ENCODE measurements at places on chromosomes 1 and 21.

- DNase-seq: peak; percentile 10
These were observed 123.3 kb upstream of the IFFO2 start for GRCh38 chr1:19079541-19080472.

GRCh38 chr1:109616391-109616790 is 3.0 kb downstream of the GNAT2 start:
- DNase-seq: no peak

DNA sequence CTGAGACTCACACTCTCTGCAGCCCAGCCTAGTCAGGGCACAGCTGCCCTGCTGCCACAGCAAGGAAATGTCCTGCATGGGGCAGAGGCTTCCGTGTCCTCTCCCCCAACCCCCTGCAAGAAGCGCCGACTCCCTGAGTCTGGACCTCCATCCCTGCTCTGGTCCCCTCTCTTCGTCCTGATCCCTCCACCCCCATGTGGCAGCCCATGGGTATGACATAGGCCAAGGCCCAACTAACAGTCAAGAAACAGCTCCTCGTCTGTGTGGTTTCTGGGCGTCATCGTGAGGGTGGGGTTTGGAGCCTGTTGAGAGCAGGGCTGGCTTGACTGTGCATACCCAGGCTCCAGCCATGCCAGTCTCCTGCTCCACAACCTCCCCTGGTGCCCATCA is 19.5 kb downstream of the FAAH start:
- DNase-seq: no peak

- no peak for DNase-seq
These were observed 108.7 kb downstream of the DMRTB1 start for GRCh38 chr1:53567851-53568250.

DNA sequence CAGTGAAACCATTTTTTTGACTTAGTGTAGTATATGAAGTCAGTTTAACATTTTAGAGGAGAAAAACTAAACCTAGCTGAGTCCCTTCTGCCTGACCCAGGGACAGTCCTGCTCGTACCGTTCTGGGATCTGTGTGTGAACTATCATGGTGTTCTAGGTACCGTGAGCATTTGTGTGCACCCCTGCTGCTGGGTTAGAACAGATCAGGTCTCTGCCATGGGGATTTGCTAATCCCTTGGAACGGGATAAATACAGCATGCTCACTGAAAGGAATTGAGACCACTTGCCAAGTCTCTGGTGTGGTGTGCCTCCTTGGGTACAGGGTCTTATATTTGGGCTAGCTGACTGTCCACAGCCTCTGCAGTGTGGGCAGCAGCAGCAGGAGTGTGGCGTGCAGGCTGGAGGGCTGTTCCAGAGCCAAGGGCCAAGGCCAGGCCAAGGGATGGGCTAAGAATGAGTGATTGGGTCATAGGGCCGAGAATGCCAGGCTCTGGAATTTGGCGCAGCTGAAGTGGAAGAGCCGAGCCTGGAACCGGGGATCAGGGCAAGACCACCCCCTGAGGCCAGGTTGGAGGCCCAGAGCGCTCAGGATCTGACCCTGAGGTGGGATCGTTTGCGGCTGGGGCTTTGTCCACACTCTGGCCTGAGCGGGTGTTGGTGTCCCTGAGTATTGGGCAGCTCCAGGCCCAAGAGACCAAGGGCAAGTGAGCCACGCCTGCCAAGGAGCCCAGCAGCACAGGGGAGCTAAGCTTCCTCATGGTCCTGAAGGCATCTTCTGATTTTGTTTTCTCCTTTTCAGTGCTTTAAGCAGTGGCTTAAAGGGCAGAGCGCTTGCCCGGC is 66.3 kb downstream of the VPS26C start:
- DNase-seq: no peak

DNA sequence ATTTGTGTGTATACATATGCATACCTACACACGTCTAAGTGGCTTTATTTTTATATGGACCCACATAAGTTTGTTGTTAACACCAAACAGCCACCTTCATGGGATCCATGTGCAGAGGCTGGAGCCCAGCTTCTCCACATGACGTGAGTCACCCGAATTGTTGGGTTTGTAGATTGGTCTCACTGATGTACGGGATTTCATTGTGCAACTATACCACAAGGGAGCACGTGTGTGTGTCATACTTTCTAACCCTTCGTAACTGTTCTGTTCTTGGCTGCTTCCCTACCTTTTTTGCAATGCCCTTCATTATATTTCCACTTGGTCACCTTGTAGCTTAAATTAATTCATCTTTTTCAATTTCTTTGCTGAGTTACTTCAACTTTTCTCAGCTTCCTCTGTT is 21.0 kb downstream of the SPRTN start:
- DNase-seq: peak; percentile 84

- DNase-seq: no peak
These were observed 30.0 kb upstream of the SDE2 start for GRCh38 chr1:226029093-226029496.

DNA sequence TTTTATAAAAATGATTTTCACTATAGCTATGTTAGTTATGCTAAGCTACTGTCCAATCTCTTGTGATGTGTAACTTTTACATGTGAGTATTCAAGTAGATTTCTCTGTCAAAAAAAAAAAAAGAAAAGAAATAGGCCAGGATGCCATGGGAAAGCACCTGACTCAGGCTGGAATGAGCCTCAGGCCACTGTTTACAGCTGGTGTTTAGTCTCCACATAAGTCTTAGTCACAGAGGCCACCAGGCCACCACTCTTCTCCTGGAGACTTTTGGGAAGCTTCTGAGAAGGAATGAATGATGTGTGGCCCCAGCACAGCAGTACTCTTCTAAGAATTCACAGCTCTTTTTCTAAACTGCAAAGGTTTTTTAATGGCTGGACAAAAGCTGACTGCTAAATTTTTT is 48.9 kb downstream of the CHML start:
- peak; percentile 10 for DNase-seq

Measured in fibroblast of upper back skin (primary cell).